ENCODE measurements at places on chromosomes 2 and 18.

DNA sequence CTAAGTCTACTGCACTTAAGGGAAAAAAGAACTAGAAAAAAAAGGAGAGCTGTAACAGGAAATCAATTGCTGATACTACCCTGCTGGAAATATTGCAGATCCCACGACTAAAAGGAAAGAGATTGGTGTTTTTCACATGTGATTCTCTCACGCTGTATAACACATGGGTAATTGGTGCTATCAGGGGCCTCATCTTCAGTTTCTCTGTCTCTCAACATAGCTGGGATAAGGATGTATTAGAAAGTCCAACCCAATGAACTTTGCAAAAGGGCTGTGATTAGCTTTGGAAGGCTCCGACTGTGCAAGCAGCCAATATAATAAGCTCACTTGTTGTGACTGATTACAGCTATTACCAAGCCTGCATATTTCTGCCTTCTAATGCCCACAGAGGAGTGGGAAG is 133.4 kb downstream of the NRP2 start:
- no peak for DNase-seq

DNA sequence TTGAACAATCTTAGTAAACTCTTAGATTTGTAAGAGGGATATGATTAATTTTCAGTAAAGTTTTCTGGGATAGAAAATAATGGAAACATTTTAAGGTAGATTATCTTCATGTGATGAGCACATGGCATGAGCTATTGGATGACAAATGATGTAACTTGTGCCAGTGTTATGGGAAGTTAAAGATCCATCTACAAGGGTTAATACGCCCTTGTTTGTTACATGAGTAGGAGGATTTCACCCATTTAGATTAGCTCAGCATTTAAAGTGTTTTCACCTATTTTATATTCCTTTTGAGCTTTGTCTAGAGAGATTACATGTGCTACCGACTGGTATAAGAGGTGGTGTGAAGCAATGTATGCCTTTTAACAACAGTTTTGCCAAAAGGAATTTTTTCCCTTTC is 5.6 kb downstream of the CLIP4 start:
- DNase-seq: no peak

DNA sequence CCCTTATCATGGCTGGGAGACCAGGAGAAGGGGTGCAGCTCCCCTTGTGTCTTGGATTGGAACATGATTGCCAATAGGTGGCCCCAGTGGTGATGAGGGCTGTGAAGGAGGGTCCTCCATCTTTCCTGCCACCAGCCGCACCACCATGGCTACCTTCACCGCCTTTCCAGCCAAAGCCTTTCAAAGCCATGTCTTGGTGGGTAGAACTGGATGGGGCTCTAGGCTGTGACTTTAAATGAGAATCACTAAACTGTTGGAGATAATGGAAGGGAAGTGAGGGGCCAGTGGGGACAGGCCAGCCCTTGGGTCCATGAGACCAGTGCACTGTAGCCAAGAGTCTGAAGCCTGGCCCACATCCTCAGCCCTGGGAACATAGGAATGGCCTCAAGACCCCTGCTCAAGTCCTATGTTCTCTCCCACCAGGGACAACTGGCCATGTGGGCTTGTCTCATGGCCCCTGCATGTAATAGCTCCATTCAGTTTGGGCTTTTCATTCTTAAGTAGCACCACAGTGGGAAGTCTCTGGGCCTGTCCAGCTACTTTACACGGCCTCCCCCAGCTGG is 345.7 kb downstream of the DYSF start:
- DNase-seq: no peak

GRCh38 chr2:34070196-34070595 is 471.1 kb upstream of the FAM98A start:
- no peak for DNase-seq

DNA sequence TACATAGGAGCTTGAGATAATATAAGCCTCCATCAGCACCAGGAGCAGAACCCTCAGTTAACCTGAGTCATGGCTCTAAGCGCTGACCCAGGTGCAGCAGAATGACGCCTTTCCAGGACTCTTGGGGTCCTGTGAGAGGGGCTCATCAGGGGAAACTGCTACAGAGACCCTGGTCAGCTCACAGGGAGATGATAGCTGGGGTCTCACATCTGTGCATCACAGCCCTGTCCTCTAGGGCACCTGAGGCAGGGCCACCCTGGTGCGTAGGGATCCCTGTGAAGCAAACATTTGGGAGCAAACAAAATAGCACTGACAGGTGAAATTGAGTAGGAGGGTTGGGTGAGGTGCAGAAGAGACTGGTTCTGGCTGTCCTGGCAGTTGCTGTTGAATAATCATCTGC is 219.2 kb downstream of the SH3RF3 start:
- DNase-seq: no peak
